ENCODE measurements at places on chromosomes 7 and 10. TPM values are rescaled to one million over a fixed set of nuclear protein-coding genes. Genes with fewer than 3 reads are reported as not detected.

GRCh38 chr10:70458329-70459060 is 17.0 kb upstream of the NODAL start:
- peak; percentile 83 for DNase-seq

DNA sequence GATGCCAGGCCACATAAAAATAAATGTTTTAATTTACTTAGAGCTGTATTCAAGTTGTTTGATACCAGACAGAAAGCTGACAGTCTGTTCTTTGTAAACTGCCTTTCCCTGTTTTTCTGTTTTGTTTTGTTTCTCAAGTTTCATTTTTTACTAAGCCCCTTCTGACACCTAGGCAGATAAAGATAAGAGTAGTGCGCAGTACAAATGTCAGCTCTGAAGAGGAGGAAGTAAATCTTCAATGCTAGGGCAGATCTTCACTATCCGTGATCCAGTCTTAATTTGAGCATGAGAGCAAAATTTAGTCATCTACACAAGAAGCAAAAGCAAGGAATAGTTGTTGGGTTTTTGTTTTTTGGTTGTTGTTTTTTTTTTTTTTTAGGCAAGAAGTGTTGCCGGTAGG is 27.3 kb downstream of the MTURN start:
- DNase-seq: no peak

- no peak for DNase-seq
Measured at GRCh38 chr10:45427262-45427969, 53.4 kb downstream of the ALOX5 start.

- DNase-seq: no peak
Measured at GRCh38 chr7:28572321-28573058, 160.2 kb downstream of the CREB5 start.

DNA sequence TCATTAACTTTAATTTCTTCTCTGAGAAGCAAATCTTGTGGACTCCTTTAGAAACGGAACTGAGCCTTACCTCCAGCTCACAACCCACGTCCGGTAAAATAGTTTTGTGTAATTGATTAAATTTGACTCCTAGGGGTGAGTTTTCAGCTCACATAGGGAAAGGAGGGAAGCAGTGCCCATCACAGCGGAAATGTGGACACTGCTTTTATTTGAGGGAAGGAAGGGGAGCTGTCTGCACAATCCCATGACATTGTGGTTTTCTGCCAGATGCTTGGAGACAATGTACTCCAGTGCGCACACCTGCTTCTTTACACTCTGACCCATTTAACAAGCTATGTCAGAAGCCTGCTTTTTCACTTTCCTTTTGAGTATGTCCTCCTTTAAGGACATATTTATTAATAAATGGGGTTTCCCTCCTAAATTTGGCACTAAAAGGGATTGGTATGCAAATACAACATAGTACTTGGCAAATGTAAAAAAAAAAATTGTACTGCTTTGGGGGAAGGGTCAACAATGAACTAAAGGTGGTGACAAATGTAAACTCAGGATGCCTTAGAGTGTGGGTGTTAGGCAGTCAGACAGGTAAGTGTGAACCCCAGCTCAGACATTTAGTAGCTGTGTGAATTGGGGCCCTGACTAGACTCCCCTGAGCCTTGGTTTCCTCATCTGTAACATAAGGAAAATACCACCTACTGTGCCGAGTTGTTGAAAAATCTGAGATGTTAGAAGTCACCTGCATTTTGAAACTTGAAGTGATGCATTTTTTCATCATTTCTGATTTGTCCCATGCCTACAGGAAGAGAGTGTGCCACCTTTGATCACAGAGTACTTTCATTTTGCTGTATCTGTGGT is 90.2 kb upstream of the KLF6 start:
- no peak for DNase-seq

- DNase-seq: no peak
Measured at GRCh38 chr10:50653142-50653541, 29.4 kb upstream of the SGMS1 start.

DNA sequence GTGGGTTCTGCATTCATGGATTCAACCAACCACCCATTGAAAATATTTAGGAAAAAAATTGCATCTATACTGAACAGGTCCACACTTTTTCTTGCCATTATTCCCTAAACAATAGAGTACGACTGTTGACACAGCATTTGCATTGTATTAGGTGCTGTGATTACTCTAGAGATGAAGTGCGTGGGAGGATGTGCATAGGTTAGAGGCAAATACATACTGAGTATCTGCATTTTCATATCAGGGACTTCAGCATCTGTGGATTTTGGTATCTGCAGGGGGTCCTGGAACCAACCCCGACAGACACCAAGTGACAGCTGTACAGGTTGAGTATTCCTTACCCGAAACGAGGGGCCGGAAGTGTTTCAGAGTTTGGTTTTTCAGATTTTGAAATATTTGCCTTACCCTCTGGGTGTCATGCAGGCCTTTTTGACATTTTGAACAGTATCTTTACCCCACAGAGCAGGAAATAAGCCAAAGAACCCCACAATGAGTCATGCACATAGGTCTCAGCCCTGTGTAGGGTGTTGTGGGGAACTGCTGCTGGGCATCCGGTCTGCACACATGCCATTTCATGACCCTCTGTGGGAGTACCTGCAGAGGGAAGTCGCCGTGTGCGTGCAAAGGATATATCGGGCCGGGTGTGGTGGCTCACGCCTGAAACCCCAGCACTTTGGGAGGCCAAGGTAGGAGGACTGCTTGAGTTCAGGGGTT is 14.5 kb downstream of the NUDT5 start:
- peak; percentile 78 for DNase-seq

DNA sequence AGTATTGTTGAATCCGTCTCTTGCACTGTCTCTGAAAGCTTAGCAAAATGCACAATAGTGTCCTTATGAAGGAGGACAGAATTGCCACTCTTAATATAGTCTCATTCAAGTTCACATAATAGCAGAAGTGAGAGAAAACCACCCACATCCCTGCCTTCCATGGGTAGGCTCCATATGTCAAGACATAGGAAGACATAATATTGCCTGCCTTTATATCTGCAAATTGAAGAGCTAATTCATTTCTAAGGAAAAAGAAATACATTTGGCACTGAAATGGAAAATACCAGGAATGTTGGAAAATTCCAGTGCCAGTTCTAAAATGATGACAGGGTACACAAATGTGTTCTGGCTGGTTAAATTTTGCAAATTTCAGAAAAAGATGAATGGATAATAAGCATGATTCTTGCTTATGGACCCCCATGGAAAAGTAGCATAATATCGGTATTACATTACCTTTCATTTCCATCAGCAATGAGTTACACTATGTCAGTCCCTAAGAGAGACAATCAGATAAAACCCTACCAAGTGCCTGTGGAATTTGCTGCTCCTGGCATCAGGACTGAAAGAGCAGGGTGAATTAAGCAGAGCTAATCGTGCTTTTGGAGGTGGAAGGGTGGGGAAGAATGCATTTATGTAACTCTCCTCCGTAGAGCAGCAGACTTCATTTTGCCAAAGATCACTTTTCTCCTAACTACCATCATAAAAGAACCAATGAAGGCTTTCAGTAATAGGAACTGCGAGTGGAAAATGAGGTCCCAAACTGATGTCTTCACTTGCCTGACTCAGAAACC is 312.6 kb downstream of the FGFR2 start:
- no peak for DNase-seq

GRCh38 chr7:47402941-47403866 is 178.7 kb downstream of the TNS3 start:
- no peak for DNase-seq

DNA sequence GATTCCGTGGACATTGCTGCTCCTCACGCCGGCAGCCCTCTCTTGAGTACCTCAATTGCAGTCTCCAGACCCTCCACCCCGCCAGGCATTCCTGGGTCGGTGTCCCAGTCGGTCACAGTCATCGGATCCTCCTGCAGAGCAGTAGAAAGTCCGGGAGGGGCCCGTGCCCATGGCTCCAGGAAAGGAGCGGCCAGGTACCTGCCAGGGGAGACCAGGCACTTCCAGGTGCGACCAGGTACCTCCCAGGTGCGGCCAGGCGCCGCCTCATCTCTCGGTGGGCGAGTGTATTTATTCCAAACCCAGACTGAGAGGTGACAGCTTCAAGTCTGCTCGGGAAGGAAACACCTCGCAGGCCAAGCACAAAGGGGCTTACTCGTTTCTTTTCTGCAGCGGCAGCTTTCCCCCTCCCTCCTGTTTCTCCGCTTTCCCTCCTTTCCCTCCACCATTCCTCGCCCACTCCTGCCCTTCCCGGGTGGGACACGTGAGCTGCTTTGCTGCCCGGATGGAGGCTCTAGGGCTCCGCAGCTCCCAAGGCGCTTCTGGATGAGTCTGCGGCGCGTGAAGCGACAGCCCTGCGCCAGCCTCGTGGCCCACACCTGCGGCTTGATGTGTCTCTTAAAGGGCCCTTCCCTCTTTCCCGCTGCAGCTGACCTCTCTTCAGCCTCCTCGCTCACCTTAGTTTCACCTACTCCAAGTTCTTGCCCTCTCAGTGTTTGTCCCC is 39.4 kb upstream of the AGK start:
- no peak for DNase-seq

DNA sequence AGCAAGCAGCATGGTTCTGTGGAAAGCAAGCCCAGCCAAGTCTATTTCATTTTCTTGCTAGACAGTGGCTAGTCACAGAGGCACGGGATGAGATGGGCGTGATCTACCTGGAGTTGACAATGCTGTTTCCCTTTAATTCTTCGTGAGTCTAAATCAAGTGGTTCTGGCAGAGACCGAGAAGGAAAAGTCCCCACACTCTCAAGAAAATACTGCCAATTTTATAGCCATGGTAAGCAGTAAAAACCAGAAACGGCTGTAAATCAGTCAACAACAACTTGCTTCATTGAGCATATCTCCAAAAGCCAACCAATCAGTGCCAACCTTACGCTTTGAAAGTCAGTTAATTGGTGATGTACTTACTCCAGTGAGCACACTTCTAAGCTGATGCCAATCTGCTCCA is 223.4 kb downstream of the SEC23IP start:
- no peak for DNase-seq

The CCDC136 gene
- 7.7 TPM for total RNA-seq

The CHN2 gene
- total RNA-seq: 15.3 TPM

The DPP6 gene
- 0.24 TPM for total RNA-seq

The CHRM2 gene
- total RNA-seq: 0.06 TPM

The PON1 gene
- not detected for total RNA-seq

The RHOBTB1 gene
- total RNA-seq: 5.6 TPM

The SMO gene
- 20.4 TPM for total RNA-seq

The SSC4D gene
- 2.5 TPM for total RNA-seq

Data from Daoy (cell line).